ENCODE measurements at places on chromosomes 6 and 20.
A peak's percentile ranks its signal among the peaks of the same experiment; 100 is the strongest.

- H3K27ac ChIP-seq: no peak overlapping the region
- no peak for DNase-seq
- no peak overlapping the region for H3K4me3 ChIP-seq
- peaks cover 4% of the 10 kb centered on the region for H3K36me3 ChIP-seq
- H3K4me1 ChIP-seq: no peaks in the 10 kb centered on the region
- no peaks in the 10 kb centered on the region for H3K27me3 ChIP-seq
Observed at GRCh38 chr6:13277231-13277630, 51.1 kb downstream of the TBC1D7 start.

DNA sequence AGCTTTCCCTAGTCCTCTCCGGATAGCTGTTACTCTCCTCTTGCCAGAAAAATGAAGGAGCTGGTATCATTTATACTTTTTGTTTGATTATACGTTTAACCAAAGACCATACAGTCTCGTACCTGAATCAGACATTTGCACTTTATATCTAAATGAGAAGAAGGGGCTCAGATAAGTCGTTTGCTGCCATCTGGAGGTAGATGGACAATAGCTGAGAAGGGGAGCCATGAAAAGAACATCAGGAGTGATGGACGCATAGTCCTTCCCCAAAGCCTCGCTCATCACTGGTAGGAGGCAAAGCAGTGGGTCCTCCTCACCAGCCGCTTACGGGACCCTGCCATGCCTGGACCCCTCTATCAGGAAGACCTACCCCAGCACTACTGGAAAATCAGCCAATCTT is 45.4 kb downstream of the RPF2 start:
- no peak for DNase-seq
- H3K4me3 ChIP-seq: no peak overlapping the region
- peaks cover 11% of the 10 kb centered on the region for H3K36me3 ChIP-seq
- no peaks in the 10 kb centered on the region for H3K27me3 ChIP-seq
- peaks cover 28% of the 10 kb centered on the region for H3K4me1 ChIP-seq

- no peak for DNase-seq
- no peak overlapping the region for H3K4me3 ChIP-seq
- no peaks in the 10 kb centered on the region for H3K27me3 ChIP-seq
- no peak overlapping the region for H3K27ac ChIP-seq
- H3K36me3 ChIP-seq: no peaks in the 10 kb centered on the region
Observed at GRCh38 chr20:40283689-40284088, 405.3 kb downstream of the MAFB start.

GRCh38 chr6:64000818-64001491 is 365.4 kb downstream of the PHF3 start:
- H3K36me3 ChIP-seq: no peaks in the 10 kb centered on the region
- H3K4me1 ChIP-seq: peaks cover 9% of the 10 kb centered on the region
- H3K27ac ChIP-seq: no peak overlapping the region

GRCh38 chr6:159359581-159360297 is 190.5 kb downstream of the FNDC1 start:
- H3K4me3 ChIP-seq: no peak overlapping the region
- DNase-seq: no peak
- H3K27me3 ChIP-seq: no peaks in the 10 kb centered on the region
- no peaks in the 10 kb centered on the region for H3K4me1 ChIP-seq
- H3K36me3 ChIP-seq: no peaks in the 10 kb centered on the region
- H3K27ac ChIP-seq: no peak overlapping the region

DNA sequence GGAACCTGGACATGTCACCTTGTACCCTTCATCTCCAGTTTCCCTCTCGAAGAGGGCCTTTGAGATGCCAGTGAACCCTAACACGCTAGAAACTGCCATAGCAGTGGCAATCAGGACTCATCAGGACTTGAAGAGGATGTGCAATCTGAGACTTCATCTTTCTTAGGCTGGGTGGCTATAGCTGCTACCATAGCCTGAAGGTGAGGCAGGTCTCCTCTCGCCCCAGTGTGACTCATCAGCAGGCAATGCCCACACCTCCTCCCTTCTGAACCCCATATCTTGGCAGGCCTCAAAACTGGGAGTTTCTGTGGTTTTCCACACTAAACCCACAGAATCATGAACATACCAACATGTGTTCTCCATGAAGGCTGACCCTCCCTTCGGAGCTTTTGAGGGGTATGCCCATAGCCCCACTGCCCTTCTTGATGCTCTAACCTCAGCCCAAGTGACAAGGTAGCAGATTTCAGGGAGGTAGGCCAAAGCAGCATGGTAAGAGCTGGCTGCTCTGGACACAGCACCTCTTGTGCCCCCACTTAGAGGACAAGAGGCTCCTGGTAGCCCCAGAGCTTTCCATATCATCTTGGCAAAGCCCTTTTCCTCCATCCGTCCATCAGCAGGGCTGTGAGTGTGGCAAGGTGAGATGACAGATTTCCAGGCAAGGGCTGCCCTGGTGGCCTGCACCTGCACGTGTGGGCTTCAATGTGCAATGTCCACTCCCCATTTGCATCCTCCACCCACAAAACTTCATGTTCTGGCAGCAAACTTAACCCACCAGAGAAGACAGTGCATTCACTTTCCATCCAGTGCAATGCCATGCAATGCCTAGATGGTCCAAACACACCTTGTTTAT is 2.6 kb downstream of the BLCAP start:
- no peaks in the 10 kb centered on the region for H3K27me3 ChIP-seq
- peaks cover 25% of the 10 kb centered on the region for H3K4me1 ChIP-seq
- H3K27ac ChIP-seq: peak overlapping the region; percentile 99
- no peak overlapping the region for H3K4me3 ChIP-seq

- H3K27me3 ChIP-seq: no peaks in the 10 kb centered on the region
- no peaks in the 10 kb centered on the region for H3K4me1 ChIP-seq
- H3K36me3 ChIP-seq: no peaks in the 10 kb centered on the region
- no peak overlapping the region for H3K27ac ChIP-seq
- H3K4me3 ChIP-seq: no peak overlapping the region
Observed at GRCh38 chr20:60402189-60403058, 444.2 kb downstream of the CDH26 start.

GRCh38 chr6:106442395-106442794 is 81.9 kb downstream of the CRYBG1 start:
- H3K4me1 ChIP-seq: no peaks in the 10 kb centered on the region
- no peak overlapping the region for H3K27ac ChIP-seq
- H3K36me3 ChIP-seq: no peaks in the 10 kb centered on the region

DNA sequence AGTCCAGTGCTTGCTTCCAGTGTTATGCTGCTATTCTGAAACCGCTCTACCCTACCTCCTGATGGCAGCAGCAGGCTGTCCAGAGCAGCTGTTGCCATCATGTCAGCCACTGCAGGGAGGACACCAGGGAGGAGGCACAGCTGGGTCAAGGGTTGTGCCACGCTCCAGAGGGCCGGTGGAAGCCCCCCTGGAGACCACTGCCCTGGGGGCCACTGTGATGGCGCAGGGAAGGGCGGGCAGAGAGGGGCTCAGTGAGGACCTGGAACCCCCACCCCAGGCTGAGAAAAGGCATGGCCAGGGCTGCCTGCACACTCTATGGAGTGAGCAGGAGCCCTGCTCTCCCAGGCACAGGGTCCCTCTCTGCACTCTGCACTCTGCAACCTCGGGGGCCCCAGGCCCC is 271.3 kb upstream of the BTBD3 start:
- H3K36me3 ChIP-seq: no peaks in the 10 kb centered on the region
- H3K27ac ChIP-seq: no peak overlapping the region
- H3K4me3 ChIP-seq: no peak overlapping the region
- no peaks in the 10 kb centered on the region for H3K4me1 ChIP-seq
- H3K27me3 ChIP-seq: no peaks in the 10 kb centered on the region
- DNase-seq: no peak

DNA sequence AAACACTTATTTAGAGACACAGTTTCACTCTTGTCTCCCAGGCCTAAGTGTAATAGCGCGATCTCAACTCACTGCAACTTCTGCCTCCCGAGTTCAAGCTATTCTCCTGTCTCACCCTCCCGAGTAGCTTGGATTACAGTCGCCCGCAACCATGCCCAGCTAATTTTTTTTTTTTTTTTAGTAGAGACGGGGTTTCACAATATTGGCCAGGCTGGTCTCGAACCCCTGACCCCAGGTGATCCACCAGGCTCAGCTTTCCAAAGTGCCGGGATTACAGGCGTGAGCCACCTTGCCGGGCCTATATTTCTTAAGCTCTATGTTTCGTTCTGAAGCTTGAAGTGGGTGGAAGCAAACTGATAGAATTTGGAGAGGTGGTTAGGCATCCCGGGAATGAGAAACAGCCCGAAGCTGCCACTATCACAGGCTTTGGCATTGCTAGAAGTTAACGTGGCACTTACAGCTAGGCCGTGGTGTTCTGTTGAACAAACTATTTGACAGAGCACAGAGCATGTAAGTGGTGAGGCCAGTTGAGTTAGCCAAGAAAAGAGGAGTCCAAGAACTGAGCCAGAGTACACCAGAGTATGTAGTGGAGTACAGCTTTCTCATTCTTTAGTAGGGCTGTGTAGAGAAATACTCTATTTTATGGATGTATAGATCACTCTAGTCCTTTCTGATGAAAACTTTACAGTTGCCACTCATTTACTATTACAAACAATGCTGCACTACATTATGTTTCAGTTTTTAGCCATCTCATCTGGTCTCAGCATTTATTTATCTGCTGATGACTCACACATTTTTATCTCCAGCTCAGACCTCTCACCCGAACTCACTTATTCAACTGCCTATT is 62.0 kb upstream of the HFE start:
- peak; percentile 80 for DNase-seq
- peaks cover 23% of the 10 kb centered on the region for H3K4me1 ChIP-seq
- no peaks in the 10 kb centered on the region for H3K27me3 ChIP-seq
- peak overlapping the region; percentile 86 for H3K27ac ChIP-seq
- H3K4me3 ChIP-seq: peak overlapping the region; percentile 61
- no peaks in the 10 kb centered on the region for H3K36me3 ChIP-seq

DNA sequence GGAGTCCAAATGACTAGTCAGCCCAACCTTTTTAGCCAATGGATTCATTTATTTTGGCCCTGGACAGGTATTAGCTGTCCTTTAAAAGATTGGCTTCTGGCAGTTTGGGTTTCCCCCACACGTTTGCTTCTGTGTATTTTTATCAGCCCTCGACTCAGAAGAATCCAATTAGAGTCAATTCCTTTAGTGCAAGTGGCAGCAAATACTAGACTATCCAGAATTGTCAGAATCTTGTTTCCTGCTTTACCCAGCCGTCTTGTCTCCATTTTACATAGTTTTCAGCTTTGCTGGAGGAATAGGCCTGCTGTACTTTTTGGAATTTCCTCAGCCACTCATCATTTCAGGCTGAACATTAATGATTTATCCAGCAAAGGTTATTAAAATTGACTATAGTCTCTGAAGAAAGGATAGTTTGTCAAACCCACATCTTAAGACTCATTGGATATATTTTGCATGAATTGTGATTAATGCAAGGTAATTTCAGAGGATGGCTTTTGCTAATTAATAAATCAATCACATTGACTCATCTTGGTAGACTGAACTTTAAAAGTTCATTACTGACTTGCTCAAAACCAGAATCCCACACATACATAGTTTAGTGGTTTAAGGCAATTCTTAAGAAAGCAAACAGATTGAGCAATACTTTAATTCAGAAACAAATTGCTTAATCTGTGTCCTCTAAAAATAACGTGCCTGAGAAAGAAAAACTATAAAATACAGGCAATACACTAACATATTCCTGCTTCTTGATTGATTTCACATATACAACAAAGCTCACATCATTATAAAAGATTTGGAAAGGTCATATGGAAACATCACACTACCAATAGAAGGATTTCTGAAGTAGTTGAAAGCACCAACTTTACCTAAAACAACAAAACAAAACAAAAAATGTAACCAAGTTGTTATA is 62.9 kb upstream of the ZNF217 start:
- DNase-seq: no peak
- H3K27me3 ChIP-seq: no peaks in the 10 kb centered on the region
- H3K27ac ChIP-seq: peak overlapping the region; percentile 4
- H3K36me3 ChIP-seq: no peaks in the 10 kb centered on the region
- H3K4me1 ChIP-seq: peaks cover 36% of the 10 kb centered on the region

DNA sequence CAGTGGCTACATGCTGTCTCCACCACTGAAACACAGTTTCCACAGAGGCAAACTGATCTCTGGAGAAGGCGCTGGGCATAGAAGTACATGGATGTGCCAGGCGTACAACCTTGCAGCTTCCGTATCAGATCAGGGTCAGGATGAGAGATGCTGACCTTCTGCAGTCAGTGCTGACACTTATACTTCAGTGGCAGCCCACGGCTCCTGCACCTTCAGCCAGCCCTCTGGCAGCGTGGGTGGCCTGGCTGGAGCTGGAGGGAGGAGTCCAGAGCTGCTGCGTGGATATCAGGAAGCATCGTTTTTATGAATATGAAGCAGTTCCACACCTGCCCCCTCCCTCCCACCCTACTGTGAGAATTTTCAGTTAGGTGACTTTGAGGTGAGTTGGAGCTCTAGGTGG is 149.3 kb downstream of the CFAP61 start:
- H3K27me3 ChIP-seq: no peaks in the 10 kb centered on the region
- peaks cover 36% of the 10 kb centered on the region for H3K4me1 ChIP-seq
- no peak for DNase-seq

GRCh38 chr6:70415247-70415646 is 1.9 kb downstream of the FAM135A start:
- no peak overlapping the region for H3K27ac ChIP-seq
- H3K4me3 ChIP-seq: no peak overlapping the region
- DNase-seq: no peak

- H3K27ac ChIP-seq: no peak overlapping the region
- no peak overlapping the region for H3K4me3 ChIP-seq
- H3K4me1 ChIP-seq: no peaks in the 10 kb centered on the region
- no peaks in the 10 kb centered on the region for H3K27me3 ChIP-seq
Observed at GRCh38 chr20:14266246-14266645, 71.2 kb downstream of the FLRT3 start.

DNA sequence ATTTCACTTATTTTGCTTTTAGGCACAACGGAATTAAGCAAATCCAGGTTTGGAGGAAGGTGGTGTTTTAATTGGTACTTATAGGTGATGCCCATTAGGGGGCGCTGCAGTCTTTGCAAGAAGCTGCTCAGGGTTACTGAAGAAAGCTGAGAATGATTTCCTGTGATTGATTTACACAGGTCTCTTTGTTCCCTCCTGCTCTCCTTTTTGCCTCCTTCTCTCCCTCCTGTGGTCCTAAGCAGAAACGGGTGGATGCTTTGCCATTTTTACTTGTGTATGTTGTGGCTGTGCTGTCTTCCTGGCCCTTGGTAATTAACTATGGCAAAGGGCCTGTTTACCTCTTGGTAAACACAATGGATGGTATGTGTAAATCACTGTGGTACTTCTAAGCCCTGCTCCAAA is 97.8 kb downstream of the ANKS1A start:
- no peaks in the 10 kb centered on the region for H3K27me3 ChIP-seq
- H3K36me3 ChIP-seq: peaks cover 31% of the 10 kb centered on the region
- H3K27ac ChIP-seq: no peak overlapping the region
- peak; percentile 88 for DNase-seq
- H3K4me3 ChIP-seq: no peak overlapping the region
- H3K4me1 ChIP-seq: no peaks in the 10 kb centered on the region

- H3K4me1 ChIP-seq: no peaks in the 10 kb centered on the region
- no peaks in the 10 kb centered on the region for H3K27me3 ChIP-seq
- H3K4me3 ChIP-seq: no peak overlapping the region
- no peaks in the 10 kb centered on the region for H3K36me3 ChIP-seq
- H3K27ac ChIP-seq: no peak overlapping the region
Observed at GRCh38 chr20:52708137-52708536, 264.0 kb upstream of the TSHZ2 start.
